H4 (cell line): ENCODE measurements at places on chromosomes 13 and 19. TPM values are rescaled to one million over a fixed set of nuclear protein-coding genes. Genes with fewer than 3 reads are reported as not detected.

DNA sequence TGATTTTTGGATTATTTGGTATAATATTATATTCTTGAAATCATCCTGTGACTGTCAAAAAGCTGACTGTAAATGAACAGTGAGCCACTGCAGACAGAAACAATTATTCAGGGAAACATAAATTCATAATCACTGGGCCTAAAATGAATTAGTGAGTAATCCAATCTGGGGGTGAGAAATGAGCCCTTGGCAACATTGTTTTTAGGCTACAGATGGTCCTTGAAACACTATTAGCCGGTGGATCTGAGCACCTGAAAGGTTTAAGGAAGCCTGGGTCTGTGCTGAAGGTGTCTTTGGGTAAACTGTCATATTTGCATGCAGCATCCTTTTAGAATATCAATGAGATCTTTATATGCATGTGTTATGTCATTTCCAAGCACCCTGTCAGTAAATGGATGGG lies 290.7 kb downstream of the ATP8A2 start:
- DNase-seq = no peak

- no peak for DNase-seq
Observed at GRCh38 chr13:31649766-31650165, 89.6 kb upstream of the RXFP2 start.

DNA sequence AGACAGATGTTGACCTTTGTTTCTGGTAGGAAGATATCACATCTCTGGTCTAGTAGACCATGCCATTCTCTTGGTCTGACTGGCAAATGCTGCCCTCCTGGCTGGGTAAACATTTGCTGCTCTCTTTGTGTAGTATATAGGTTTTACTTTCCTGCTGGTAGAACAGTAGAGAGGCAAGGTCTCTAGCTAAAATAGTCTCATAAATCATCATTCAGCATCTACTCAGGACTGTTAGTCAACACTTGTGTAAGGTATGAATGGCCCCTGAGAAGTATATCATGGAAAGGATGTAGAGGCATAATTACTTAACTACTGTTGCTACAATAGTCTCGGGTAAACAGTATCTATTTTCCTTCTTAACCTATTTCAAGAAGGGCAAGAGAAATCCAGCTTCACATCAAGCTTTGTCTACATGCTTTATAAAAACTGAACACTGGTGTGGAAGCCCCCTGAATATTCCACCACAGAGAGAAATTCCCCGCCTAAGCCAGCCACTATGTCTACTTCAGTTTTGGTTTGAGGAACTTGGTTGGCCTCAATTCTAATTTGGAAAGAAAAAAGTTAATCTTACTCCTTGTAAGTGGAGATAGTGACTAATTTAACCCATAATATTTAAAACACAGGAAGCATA lies 18.4 kb upstream of the MYCBP2 start:
- no peak for DNase-seq

GRCh38 chr19:33905937-33906577 lies 109.4 kb downstream of the KCTD15 start:
- DNase-seq = no peak

- DNase-seq = peak; percentile 29
Observed at GRCh38 chr19:39765091-39766076, 13.3 kb upstream of the LEUTX start.

DNA sequence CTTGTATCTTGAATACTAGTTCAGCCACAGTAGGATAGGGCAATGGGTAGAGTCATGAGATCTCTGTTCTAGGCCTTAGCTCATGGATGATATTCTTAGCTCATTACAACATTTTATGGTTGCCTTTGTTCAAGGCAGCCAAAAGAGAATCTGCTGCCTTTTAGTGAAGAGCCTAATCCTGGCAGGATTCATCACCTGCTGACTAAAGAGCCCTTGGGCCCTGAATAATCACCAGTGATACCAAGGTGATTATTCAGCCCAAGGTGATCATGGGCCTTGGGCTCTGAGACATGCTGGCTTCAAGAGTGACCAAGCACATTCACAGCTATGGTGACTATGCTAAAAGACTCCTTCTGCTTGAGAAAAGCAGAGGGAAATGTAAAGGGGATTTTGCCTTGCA lies 143.3 kb upstream of the MYO16 start:
- no peak for DNase-seq

DNA sequence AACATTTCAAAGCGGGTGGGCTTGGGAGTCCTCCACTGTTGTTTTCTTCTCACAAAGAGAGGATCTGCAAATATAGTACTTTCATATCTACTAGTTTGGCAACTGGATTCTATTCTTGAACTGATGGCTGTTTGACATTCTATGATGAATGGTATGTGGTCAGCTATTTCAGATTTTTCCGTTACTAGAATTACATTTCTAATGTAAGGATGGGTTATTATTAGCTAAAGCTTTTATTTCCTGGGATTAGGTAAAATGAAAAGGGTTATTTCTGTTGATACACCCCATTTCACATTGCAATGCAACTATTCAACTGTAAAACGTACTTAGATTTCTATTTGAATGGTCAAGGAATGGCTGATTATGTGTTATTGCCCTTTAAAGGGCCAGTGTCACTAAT lies 629.7 kb downstream of the DACH1 start:
- DNase-seq = no peak

GRCh38 chr13:59865398-59865797 lies 298.3 kb downstream of the DIAPH3 start:
- DNase-seq = no peak

DNA sequence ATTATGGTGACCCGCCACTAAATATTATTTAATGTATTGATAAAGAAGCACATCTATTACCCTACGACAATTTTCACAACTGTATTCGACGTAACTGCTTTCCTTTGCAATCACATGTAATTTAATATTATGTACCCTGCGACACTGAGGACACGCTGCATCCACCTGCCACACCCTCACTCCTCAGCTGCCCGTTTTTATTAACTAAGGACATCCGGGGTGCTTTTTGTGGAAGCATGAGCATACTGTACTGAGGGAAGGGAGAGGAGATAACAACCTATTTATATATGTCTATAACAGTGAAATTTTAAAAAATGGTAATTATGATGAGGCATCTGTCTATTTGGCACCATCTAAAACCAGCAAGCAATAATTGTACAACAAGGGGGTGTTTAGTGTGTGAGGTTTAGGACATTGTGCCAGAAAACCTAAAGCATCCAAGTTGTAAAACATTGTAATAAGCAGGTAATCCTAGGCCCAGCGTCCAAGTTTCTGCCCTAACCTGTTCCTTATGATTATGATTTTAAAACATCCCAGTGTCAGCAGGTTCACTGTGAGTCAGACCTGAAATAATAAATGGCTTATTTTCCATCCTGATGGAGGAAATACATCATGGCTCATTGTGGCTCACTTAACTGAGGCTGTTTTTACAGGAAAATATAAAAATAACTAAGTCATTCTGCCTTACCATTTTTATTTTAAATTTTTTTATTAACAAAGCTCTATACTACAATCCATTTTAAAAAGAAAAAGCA lies 56.3 kb downstream of the FOXO1 start:
- DNase-seq = no peak

GRCh38 chr13:26460648-26461047 lies 96.8 kb upstream of the WASF3 start:
- no peak for DNase-seq

GRCh38 chr19:39190768-39191167 lies 6.0 kb upstream of the NCCRP1 start:
- DNase-seq = no peak

DNA sequence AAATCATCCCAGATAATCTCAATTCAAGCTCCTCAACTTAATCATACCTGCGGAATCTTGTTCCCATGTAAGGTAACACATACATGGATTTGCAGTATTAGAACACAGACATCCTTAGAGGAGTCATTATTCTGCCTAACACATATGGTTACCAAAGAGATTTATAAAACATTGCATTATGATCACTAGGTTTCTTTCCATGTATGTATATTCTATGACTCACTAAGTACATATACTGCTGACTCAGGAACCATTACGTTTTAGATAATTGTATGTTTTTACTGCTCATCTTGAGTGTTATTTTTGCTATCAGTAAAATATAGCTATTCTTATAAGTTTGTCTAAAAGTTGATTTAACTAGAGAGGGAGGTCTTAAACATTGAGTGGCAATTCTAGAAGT lies 182.9 kb downstream of the SLITRK6 start:
- no peak for DNase-seq

- DNase-seq = no peak
Observed at GRCh38 chr13:66033924-66034323, 1196.2 kb downstream of the PCDH9 start.

- peak; percentile 60 for DNase-seq
Observed at GRCh38 chr13:101449790-101450748, 2.4 kb upstream of the ITGBL1 start.

DNA sequence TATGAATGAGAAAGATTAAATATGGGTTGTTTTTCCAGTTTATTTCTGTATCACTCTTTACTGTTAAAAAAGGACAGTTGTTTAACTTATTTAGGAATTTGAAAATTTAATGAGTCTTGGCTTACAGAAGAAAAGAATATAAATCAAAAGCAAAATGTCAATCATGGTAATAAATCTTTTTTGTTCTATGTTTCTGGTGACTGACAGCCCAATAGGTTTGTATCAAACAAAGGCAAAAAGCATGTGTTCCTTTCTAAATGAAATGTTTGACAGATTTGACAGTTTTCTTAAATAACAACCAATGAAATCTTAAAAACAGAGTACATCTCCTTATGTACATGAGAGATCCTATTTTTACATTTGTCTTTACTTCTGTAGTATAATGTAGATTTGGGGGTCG lies 11.0 kb downstream of the PCDH9 start:
- DNase-seq = no peak

DNA sequence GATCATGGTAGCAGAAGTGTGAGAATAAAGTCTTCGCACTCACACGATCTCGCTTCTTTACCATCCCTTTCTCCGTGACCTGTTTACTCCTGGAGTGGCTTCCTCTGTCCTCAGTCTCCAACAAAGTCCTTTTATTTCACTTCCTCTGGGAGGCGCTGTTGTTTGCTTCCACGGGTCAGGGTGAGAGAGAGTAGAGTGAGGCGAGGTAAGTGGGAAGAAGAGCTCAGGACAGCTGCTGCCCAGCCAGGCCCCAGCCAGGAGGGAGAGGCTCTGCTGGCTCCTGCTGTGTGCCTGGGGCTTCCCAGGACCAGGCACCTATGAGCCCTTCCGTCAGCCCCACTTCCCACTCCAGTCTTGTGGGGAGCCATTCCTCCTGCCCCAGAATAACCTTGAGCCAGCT lies 242.1 kb downstream of the FGF9 start:
- no peak for DNase-seq

DNA sequence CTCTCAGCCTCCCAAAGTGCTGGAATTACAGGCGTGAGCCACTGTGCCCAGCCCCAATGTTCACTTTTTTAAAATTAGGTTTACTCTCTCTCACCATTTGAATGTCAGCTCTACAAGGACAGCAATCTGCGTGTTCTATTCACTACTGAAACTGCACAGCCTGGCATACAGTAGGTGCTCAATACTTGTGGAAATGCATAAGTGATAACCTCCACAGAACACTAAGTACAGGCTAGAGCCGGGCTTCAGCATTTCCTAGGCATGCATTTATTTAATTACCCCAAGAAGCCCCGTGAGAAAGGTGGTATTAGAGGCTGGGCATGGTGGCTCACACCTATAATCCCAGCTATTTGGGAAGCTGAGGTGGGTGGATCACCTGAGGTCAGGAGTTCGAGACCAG lies 33.1 kb upstream of the TNFAIP8L1 start:
- no peak for DNase-seq

GRCh38 chr13:36086117-36086516 lies 45.1 kb downstream of the DCLK1 start:
- DNase-seq = no peak

- DNase-seq = no peak
Observed at GRCh38 chr13:29810145-29810742, 40.2 kb downstream of the UBL3 start.

DNA sequence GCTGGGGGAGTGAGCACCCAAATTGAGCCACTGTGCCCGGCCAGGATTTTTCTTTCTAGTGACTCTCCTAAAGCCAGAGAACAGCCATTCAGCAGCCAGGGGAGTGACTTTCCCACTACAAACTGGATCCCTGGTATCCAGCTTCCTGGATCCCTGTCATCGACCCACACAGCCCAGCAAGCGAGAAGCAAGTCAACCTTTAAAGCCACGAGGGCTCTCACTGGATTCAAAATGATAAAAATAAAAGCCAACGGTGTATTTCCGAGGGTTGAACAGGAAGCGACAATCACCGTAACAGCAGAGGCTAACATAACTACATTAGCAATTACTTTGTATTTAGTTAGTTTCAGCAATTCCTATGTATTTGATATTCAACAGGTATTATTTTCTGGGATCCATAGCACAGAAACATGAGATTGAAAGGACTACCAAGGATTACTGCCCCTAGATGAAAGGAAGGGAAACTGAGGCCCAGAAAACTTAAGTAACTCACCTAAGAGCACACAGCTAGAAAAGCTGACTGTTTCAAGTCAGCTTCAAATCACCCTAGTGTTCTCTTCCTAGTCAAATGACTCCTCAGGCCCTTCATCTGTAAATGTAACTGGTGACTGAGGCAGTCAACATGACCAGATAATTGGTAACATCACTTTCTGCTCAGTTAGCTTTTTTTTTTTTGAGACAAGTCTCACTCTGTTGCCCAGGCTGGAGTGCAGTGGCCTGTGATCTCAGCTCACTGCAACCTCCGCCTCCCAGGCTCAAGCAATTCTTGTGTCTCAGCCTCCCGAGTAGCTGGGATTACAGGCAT lies 2.7 kb downstream of the RFX1 start:
- no peak for DNase-seq

DNA sequence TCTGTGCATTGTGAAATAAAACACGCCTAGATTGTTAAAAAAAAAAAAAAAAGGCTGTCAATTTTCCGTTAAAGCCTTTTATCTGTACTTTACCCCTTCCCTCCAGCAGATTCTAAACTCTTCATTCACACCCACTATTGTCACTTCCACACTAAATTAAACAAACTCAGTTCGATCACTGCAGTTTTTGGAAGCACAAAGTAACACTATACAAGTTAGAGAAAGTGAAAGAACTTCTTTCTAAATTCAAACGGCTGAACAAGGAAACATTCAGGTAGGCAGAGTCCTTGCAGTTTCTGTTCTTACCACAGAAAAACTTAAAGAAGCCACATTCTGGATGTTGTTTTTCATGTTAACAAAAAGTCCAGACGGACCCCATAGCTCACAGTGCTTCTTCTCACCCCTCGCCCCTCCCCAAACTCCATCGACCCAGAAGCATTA lies 27.5 kb upstream of the UBE2L5 start:
- DNase-seq = no peak

- no peak for DNase-seq
Observed at GRCh38 chr19:57850553-57851017, 926 bp downstream of the ZNF587 start.

ZNF729 gene
- 0.08 TPM in 1 of 2 replicates, not detected in the other for total RNA-seq

CGB3 gene
- total RNA-seq = not detected in 2 replicates

CGB5 gene
- 0.33 and 3.3 TPM in 2 replicates for total RNA-seq

ELSPBP1 gene
- total RNA-seq = 0.08 and 0.68 TPM in 2 replicates

ZSCAN1 gene
- 1.8 TPM in 1 of 2 replicates, not detected in the other for total RNA-seq

VWA8 gene
- total RNA-seq = 4.6 and 5.3 TPM in 2 replicates

C13orf46 gene
- total RNA-seq = not detected in 2 replicates

BRD4 gene
- total RNA-seq = 6.4 and 11.0 TPM in 2 replicates

BST2 gene
- total RNA-seq = 273 and 396 TPM in 2 replicates

TLE2 gene
- total RNA-seq = 3.0 and 3.5 TPM in 2 replicates

PTGIR gene
- total RNA-seq = 0.06 and 0.08 TPM in 2 replicates
